ENCODE measurements at places on chromosomes 5 and 9.

DNA sequence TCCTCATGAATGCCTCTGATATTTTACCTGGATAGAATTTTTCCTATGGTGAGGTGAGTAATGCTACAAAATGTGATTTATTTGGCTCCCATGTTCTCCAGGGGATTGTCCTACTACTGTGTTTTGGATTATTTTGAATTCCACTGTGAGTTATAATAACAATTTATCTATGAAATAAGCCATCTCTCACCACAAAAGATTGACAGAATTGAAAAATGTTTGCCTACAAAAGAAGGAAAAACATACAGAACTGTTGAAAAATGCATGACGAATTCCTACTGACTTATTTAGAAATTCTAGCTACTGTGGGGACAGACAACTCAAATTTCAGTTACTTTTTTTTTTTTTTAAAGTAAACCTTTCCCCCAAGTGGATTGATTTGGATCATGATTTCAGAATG is 463.7 kb upstream of the GRIN3A start:
- no peak for DNase-seq

GRCh38 chr5:111004291-111004690 is 67.2 kb upstream of the TSLP start:
- no peak for DNase-seq

DNA sequence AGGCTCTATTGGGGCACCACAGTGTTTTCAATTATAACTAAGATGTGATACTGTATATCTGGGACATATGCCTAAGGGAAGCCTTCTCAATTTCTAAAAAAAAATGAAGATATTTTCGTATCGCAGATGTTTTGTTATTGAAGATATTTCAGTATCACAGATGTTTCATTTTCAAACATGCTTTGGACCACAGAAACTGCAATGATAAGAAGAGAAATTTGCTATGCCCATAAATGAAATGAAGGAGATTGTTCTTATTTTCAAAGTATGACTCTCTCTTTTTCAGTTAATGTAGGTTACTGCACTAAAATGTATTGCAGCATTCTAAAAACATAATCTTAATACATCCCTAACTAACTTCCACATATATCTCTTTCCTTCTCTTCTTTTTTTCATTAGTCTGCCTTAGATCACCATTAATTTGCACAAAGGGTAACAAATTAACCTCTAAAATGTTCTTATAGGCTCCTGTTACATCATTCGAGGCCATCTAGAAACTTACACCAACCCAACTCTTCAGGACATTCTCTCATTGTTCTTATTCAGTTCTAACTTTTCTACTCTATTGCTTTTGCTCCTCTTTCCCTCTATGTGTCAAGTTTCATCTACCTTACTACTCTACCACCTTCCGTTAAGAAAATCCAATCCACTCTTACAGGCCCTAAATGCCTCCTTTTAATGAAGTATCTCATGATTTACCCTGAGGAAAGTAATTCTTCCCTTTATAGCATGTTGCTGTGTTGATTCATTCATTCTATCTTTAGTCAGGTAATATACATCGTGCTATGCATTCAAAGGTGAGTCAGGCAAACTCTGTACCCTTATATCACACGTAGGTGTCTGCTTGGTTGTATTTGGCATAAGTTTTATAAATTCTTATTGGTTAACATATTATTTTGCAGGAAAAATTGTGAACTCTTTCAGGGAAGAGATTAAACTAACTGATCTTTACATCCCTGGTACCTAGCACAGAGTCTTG is 70.5 kb downstream of the ST8SIA4 start:
- DNase-seq, result no peak

DNA sequence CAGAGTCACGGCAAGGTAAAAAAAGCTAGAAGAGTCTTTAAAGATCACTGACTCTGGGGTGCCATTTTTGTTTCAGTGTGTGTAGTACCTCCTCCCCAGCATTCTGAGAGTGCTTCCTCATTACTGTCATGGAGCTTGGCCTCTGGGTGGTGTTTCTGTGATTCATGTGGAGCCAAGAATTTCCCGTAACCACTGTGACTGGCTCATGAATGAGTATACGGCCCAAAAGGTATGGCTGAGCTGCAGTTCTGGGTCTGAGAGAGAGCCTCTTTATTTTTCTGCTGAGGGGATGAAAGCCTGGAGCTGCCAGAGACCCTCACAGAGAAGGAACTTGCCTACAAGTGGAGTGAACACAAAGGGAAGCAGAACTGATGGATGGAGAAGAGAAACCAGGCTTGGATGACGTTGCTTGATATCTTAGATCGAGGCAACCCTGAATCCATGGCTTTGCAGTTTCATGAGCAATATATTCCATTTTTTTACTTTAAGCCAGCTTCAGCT is 85.6 kb downstream of the PTTG1 start:
- no peak for DNase-seq

- peak; percentile 75 for DNase-seq
These were observed 681 bp downstream of the FNIP1 start for GRCh38 chr5:131795879-131796792.

GRCh38 chr9:72480921-72481320 is 40.5 kb upstream of the TMC1 start:
- no peak for DNase-seq

GRCh38 chr5:54721116-54721515 is 203.6 kb downstream of the SNX18 start:
- peak; percentile 46 for DNase-seq

- DNase-seq, result no peak
These were observed 46.1 kb upstream of the CLPTM1L start for GRCh38 chr5:1390861-1391600.

DNA sequence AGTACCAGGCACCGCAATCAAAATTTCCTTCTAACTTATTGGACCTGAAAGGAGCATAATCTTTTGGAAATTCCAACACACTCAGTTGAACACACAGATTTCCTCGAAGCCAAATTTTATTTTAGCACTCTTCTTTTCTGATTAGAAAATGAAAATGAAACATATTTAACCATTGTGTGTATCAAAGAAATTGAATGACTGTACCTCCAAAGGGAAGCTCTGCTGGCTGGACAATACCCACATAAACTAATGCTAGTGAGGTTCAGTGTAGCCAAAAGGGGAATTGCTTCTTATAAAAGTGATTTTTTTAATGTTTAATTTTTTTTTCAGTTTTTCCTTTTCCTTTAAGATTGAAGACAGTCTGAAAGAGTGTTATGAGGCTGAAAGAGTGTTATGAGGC is 239.6 kb upstream of the NREP start:
- DNase-seq, result no peak

Data from tongue (tissue), 3 donors.